ENCODE measurements at places on chromosomes 7 and 10. TPM values are rescaled to one million over a fixed set of nuclear protein-coding genes. Genes with fewer than 3 reads are reported as not detected.

DNA sequence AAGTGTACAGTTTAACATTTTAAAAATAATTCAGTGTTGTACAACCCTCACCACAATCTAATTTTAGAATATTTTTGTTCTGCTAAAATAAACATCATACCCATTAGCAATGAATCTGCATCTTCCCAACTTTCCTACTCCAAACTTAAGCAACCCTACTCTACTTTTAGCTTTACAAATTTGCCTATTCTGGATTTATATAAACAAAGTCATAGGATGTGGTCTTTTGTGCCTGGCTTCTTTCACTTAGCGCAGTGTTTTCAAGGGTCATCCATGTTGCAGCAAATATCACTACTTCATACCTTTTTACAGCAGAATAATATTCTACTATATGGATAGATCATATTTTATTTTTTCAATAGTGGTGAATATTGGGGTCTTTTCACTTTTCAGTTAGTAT, 18.9 kb downstream of the CALML3 start:
- no peak for DNase-seq

GRCh38 chr7:2782565-2782964, 61.5 kb downstream of the GNA12 start:
- no peak for DNase-seq

DNA sequence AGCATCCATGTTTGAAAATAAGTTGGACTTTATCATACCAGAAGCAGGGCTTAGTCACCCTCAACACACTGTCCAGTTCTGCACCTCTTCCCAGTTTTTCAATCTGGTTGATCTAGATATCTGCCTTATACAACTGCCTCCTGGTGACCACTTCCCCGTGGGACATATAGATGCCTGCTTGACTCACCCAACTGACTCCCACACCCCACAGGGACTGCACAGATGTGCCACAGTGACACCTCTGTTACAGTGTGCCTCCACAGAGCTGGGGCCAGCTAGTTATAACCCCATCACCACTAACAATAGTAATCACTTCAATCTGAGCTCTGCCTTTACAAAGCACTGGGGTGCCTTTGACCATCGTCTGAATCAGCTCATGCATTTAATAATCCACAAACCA, 82.6 kb upstream of the AOAH start:
- DNase-seq, result no peak

DNA sequence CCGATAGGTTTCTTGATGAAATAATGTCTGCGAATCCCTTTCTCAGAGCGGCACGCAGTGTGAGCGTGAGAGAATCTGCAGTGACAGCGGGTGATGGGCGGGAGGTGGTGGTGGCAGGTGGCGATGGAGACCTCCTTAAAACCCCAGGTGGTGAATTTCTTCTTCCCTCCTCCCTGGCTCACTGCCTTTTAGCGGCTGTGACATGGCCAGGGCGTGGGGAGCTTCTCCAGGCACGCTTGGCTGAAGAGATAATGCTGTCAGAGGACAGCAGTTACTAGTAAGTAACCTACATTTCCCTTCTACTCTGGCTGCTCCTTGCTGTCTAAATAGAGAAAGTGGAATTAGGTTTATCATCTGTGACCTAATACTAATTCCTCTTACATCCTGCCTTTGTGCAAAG, 141.4 kb upstream of the INSYN2A start:
- no peak for DNase-seq

The VTI1A gene
- 20.9 TPM for polyA plus RNA-seq

The MYH16 gene
- not detected for polyA plus RNA-seq

DNA sequence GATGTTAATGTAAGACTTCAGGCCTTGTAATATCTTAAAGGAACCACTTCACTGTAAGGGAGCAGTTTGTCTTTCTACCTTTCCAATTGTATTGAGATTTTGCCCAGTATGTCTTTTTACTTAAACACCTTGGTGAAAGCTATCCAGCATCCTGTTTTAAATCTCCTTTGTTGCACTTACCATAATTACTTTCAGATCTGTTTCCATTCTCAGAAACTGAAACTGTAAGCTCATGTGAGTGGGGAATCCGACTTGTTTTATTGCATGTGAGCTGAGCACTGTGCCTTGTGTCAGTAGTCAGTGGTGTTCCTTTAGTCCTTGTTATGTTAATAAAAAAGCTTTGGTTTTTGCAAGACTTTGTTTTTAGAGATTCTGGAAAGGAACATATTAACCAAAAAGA, 42.2 kb downstream of the BMPR1A start:
- DNase-seq, result no peak

- no peak for DNase-seq
Observed at GRCh38 chr10:8113616-8114015, 59.1 kb downstream of the GATA3 start.

The PLXDC2 gene
- 35.5 TPM for polyA plus RNA-seq

The SKIDA1 gene
- polyA plus RNA-seq, result 11.5 TPM

- no peak for DNase-seq
Observed at GRCh38 chr10:28396331-28396730, 93.5 kb upstream of the MPP7 start.

- DNase-seq, result no peak
Observed at GRCh38 chr7:152660021-152660420, 15.9 kb downstream of the XRCC2 start.

DNA sequence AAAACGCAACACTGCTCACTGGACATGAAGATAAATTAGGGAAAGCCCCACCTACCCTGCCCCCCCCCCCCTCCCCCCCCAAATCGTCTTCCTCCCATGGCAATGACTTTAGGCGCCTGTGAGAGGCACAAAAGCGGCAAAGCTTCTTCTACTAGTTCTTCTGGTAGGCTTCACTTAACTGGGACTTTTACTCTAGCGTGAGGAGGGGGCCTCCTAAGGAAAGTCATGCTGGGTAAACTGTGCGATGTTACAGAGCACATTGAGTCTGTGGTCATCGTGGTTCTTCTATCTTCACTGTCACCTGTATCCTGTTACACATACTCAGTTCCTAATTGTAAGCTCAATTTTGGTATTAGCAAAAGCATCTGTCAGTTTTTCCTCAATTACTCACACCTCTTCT, 25.1 kb downstream of the HSPB1 start:
- no peak for DNase-seq
